ENCODE measurements at places on chromosomes 11 and 22.

DNA sequence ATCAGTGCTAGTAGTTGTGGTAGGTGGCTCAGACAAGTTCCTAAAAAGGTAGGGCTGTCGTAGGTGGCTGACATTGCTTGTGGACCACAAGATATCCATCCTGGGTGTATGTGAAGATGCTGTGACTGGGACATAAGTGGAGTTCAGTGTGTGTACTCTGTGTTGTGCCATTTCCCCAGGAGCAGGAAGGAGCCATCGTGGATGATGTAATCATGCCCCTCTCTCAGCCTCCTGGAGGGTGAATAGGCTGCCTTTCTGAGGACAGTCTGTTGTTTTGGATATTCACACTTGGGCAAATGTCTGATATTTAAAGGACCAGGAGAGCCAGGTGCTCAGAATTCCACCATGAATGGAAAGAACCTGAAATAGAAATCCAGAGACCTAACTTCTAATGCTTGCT, 2.7 kb downstream of the HEPHL1 start:
- DNase-seq, result no peak

DNA sequence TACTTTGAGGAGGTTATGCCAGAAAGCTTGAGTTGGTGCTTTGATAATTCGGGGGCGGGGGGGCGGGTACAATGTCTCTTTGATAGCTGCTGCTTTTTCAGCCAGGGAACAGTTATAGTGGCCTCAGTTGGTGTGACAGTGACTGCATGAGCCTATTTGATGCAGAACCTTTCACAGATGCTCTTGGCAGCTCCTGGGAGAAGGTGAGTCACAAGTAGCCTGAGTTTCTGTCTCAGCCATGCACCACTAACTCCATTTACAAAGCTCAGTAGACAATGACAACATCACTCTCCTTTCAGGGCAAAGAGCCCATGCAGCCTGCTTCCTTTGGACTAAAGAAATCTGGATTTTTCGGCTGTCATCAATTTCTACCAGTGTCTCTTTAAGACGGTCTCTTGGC, 42.1 kb upstream of the SEZ6L start:
- no peak for DNase-seq

GRCh38 chr11:119537306-119538253, 114.6 kb upstream of the THY1 start:
- DNase-seq, result no peak

- DNase-seq, result no peak
These were observed 279.4 kb upstream of the PDGFD start for GRCh38 chr11:104443387-104443786.

DNA sequence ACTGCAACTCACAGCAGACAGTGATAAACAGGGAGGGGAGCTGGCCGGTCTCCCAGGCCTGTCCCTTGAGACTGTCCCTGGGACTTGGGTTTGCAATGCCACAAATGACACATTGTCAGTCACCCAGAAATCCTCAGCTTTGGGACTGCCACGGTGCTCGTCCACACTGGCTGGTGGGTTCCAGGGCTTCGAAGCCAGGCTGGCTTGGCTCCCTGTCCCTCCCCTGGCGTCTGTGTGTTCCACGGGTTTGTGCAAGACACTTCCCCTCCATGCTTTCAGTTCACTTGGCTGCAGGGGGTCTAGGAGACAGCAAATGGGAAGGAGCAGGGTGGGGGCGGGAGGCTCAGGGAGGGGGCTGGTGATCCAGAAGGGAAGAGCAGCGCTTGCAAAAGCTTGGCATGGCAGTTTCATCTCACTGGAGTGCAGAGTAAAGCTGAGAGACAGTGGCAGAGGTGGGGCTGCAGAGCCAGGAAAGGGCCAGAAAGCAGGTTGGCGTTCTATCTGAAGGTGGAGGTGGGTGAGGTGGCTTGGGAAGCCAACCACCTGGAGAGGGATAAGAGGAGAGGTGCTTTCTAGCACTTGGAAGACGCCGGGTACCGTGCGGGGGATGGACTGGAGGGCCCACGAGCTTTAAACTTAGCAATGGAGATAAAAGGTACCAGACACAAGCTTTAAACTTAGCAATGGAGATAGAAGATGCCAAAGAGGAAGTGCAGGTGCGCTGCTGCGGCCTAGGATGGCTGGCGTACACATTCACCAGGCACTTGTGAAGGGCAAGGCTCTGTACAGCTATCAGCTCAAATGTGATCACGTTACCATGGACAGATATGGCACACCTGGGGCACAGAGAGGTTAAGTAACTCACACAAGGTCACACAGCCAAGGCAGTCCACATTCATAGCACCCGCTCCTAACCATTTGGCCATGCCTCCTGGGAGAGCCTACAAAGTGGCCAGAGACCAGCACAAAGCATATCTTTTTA, 86.4 kb upstream of the SHISAL1 start:
- DNase-seq, result no peak

DNA sequence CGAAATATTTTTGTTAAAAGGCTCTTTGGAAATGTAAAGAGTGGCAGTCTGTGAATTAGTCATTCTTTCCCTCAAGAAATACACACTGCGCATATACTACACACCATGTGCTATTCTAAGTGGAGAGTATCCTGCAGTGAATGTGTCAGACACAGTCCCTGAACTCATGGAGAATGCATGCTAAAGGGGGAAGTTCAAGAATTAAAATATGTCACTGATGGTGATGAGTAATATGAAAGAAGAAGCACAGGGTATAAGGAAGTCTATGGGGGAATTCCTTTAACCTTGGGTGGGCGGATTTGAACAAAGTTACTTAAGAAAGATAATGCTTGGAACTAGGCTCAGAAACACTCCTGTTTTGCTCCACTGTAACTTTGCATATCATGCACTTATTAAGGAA, 153.0 kb downstream of the LRRC4C start:
- DNase-seq, result no peak
